Stimulated activated CD8-positive, alpha-beta memory T cell treated with anti-CD3 and anti-CD28 coated beads, Interleukin-15, amount 100 ng/mL, for 24 hours (primary cell): ENCODE measurements at places on chromosomes 7 and 10.

DNA sequence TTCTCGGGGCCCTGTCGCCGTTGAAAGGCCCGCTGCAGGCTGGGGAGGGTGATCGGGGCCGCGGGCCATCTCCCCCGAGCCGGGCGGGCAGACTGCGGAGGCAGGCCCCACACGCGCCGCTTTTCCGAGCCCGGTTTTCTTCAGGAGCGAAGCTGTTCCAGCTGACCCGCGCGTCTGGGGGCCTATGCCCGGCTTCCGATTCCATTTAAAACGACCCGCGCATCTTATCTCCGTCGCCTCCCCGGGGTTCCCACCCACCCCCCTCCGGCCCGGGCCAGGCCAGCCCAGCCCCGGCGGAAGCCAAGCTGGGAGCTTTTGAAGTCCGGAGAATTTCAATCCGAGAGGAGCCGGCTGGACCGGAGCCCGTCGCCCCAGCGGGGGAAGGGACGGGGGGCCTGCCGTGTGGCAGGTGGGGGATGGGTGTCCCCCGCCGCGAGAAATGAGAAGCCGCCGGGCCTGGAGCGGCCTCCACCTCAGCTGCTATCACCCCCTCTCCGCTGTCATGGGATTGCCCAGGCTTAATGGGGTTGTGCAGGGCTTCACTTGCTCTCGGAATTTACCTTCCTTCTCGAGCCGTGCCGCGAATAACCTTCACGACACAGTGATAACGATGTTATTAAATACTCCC is 3.1 kb upstream of the EVX1 start:
- DNase-seq: no peak

DNA sequence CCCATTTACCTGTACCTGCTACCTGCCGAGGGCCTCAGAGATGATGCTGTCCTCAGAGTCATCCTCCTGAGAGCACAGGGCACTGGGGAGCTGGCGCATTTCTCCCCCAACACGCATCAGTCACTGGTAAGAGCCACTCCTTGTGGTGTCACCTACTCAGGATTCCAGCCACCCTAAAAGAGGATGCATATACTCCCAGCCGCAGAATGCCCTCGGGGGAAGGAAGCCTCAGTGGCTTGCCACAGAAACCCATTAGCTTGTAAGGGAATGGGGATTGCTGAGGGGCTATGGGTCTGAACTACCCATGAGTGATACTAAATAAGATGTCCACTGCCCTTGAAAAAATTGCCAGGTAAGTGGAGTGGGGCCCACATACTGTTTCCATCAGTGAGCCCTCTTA is 279.2 kb downstream of the WDR11 start:
- no peak for DNase-seq

DNA sequence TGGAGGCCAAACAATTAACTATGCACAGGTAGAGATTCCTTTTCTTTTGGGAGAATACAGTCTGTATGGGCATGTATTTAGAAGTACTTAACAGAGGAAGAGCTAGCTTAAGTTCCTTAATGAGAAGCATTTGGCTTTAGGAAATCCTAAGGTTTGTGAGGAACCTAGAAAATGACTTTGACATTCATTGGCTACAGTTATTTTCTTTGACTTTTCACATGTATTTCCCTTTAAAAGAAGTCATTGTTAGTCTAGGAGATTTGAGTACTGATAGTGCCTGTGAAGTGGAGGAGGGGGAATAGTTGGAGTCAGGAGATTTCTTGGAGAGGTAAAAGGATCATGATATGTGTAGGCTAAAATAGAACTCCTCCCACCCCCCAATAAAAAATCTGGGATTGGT is 3.6 kb downstream of the HELLS start:
- DNase-seq: no peak

- DNase-seq: no peak
Observed at GRCh38 chr7:29853789-29854188, 47.5 kb downstream of the WIPF3 start.

DNA sequence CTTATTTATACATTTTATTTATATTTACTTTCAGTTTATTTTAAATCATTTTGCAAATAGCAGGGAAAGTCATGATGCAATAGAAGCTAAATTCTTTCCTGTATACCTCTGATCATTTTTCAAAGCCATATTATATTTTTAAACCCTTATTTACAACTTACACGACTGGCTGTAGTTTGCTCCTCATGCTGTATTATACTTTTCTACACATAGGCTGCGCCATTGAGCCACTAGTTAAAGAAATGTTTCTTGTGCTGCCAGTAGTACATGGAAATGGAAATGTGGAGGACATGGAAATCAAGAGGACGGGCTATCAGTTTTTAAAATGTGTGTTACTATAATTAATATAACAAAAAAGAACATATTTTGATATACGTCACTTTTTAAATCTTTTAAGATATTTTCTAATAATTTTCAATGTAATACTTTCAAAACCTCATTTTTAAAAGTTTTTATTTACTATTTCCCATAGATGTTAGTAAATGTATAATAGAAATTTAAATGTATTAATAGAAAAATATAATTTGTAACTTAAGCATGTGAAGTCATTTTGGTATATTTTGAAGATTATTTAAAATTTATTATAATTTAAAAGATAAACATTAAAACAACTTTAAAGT is 118.5 kb downstream of the VTI1A start:
- no peak for DNase-seq

GRCh38 chr7:93765475-93765874 is 125.1 kb downstream of the TFPI2 start:
- no peak for DNase-seq

DNA sequence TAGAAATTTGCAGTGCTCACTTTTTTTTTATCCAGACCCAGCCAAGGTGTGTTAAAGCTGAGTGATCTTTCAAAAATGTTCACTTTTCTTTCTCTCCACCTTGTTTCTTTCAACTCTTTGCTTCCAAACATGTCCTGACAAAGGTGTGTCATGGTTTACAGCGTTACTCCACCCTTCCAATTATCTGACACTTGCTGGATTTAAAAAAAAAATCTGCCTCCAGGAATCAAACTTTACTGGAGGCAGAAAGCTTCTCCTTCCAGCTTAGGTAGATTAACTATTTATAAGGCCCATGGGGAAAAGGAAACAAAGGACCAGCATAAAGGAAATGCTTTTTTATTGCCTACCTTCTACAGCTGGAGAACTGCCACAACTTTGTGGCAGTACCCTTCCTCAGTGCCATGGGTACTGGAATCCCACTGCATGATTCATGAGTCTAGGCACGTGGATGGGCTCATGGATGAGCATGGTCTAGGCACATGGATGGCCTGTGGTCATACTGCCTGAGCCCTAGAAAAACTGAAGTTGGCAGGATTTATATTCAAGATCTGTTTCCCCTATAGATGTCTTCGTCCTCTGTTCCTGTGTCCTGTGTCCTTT is at the start of gene COL17A1:
Gene COL17A1, minus strand, starts transcription at position 80 of the 600 bp plus-strand sequence. CDS start 5,207 bp downstream, outside the sequence.
- no peak for DNase-seq

- DNase-seq: no peak
Observed at GRCh38 chr7:77481615-77482014, 55.5 kb upstream of the PTPN12 start.

DNA sequence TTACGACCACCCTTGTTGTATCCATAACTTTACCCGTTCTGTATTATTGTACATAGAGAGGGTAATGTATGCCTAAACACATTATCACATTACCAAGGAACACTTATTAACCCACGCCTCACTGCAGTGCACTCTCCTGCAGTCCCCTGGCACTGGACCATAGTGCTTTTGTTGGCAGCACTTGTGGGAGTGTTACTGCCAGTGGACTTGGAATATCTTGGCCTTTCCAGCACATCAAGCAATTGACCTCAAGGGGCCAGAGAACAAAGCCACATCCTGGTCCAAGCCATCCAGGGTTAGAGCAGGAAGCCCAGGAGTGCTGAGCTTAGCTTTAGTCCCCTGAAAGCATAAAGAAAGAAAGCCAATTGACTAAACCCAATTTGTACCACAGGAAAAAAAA is 304.2 kb downstream of the PCDH15 start:
- no peak for DNase-seq

GRCh38 chr7:17362439-17363105 is 64.1 kb downstream of the AHR start:
- no peak for DNase-seq

- no peak for DNase-seq
Observed at GRCh38 chr7:87106974-87107612, 45.2 kb upstream of the DMTF1 start.

- DNase-seq: no peak
Observed at GRCh38 chr10:7887174-7887816, 69.0 kb downstream of the TAF3 start.

DNA sequence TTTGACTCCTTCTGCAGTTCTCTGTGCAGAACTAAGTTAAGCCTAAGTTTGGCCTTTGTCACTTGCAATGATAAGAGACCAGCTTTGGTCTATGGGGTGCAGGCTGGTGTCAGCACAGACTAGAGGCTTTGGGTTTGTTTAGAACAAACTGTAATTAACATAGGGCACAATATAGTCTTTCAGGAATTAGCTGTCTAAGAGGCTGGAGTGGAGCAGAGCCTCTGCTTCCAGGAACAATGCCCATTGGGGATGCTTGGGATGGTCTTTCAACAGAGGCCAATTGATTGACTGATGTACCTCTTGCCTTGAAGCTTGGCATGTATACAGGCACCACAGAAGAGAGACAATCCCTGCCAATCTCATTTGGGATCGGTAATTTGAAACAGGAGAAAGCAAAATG is 4.7 kb downstream of the SUFU start:
- no peak for DNase-seq

DNA sequence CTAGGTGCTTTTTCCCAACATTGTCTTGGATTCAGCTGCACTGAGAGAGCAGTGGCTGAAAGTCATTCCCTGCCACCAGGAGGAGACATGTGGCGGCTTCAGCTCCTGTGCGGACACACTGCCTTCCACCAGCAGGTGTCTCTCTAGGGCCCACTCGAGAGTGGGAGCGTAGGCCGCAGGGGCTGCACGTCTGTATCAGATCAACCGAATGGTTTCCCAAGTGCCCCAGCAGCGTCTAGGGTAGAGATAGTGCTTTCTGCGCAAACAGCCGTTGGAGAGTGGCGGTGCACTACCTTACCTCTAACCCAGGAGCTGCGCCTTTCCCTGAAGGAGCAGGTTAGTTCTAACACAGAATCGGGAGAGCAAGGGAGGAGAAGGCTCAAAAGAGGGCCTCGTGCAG is 31.7 kb downstream of the PAPOLB start:
- no peak for DNase-seq

DNA sequence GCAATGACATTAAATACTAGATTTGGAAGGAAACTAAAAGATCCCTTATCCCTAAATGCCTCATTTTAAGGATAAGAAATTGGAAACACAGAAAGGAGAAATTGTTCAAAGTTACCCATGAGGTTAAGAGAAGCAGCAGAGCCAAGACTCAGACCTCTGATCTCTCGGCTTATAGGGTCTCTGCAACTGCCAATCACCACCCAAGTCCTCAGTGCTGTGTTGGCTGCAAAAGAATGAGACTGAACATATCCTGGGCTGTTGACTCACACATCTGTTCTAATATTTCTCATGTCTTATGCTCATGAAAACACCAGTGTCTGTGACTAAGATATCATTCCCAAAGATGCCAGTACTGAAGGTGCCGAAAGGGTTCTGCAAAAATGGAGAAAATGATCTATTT is 153.3 kb downstream of the XPNPEP1 start:
- no peak for DNase-seq

GRCh38 chr7:128781851-128782250 is 6.3 kb upstream of the OPN1SW start:
- no peak for DNase-seq

- no peak for DNase-seq
Observed at GRCh38 chr10:12279281-12279680, 70.1 kb upstream of the CAMK1D start.

- DNase-seq: no peak
Observed at GRCh38 chr7:56291-56913, 136.0 kb upstream of the FAM20C start.

DNA sequence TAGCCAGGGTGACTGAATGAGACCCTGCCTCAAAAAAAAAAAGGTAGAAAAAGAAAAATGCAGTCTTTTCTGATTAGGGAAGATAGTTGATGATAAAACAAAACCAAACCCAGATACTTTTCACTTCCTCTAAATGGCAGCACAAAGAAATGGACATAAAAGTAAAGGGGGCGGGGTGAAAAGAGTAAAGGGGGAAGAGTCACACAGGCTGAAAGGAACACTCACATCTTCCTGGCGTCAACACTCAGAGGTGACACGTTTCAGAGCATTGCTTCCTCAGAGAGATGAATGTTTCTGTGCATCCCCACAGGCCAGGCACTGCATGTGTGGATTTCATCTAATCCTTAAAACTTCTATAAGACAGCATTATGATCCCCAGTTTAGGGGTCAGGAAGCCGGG is 81.2 kb downstream of the HIPK2 start:
- DNase-seq: no peak
